ENCODE measurements at places on chromosomes 2 and 18.

DNA sequence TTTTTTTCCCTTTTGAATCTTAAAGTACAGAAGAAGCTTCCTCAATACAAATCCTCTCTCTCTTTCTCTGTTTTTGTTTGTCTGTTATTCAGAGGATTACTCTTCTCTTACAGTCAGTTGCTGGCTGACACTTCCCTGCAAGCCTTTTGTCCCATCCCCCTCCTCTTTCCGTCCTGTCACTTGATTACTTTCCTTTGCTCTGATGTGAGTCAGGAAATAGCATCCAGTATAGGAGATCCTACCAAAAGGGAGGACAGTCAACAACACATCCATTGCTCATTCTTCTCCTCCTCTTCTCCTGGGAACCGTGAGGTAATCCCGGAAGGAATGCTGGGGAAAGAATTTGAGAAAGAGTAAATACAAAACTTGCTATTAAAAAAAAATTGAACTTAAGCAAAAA lies 79.3 kb upstream of the SCN7A start:
- no peak for DNase-seq

- DNase-seq, result no peak
Measured at GRCh38 chr2:30264274-30264673, 32.9 kb downstream of the LBH start.

DNA sequence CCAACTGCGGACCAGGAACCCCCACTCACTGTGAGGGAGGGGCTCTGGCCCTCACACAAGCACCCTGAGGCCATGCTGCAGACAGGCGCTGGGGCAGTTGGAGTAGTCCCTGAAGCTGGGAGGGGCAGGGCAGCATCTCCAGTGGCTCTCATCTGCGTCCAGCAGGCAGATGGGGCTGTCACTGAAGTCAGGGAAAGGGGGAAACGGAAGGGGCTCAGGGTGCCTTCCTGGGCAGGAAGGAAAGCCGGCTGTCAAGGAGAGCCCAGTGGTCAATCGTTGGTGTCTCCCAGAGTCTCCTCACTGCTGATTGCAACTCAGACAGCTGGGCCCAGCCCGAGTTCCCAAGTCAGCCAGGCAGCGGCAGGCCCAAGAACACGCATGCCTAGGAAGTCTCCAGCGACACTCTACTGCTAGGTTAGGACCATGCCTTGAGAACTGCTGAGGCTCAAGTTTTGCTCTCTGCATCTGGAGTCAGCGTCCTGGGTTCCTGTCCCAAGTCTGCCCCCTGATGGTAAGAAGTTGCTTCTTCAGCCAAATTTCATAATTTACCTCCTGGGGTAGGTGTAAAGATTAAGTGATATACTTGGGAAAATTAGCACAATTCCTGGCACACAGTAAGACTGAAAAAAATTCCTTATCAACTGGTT lies 27.4 kb upstream of the NMUR1 start:
- no peak for DNase-seq

GRCh38 chr2:113117541-113118262 lies 9.7 kb upstream of the IL1RN start:
- no peak for DNase-seq

All from NCI-H1092 (cell line).